ENCODE measurements at places on chromosomes 3 and 15. TPM values are rescaled to one million over a fixed set of nuclear protein-coding genes. Genes with fewer than 3 reads are reported as not detected.

DNA sequence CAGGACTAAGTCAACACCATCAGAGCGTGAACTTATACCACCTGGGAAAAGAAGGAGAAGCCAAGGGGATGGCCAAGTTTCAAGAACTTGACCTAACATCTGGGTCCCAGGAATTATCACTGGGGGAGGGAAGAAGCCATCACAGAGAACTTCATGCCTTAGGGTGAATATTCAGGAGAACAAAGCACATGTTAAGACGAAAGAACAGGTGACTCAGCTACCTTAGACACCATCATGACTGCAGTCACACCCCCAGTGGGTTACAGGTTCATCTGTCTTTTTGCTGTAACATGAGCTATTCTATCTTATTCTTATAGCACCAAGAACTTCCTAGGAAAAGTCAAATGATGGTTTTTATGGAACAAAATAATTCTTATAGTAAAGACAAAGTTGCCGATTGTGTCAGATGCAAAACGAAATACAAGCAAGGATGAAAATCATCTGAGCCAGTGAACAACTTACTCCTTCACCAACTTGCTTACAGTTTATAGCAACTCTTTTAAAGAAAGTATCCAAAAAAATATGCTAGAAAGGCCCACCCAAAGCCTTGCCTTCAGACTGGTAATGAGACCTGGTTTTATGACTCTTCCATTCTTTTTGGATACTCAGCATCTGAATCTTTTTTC lies 72.0 kb downstream of the TPRA1 start:
- no peak for DNase-seq

DNA sequence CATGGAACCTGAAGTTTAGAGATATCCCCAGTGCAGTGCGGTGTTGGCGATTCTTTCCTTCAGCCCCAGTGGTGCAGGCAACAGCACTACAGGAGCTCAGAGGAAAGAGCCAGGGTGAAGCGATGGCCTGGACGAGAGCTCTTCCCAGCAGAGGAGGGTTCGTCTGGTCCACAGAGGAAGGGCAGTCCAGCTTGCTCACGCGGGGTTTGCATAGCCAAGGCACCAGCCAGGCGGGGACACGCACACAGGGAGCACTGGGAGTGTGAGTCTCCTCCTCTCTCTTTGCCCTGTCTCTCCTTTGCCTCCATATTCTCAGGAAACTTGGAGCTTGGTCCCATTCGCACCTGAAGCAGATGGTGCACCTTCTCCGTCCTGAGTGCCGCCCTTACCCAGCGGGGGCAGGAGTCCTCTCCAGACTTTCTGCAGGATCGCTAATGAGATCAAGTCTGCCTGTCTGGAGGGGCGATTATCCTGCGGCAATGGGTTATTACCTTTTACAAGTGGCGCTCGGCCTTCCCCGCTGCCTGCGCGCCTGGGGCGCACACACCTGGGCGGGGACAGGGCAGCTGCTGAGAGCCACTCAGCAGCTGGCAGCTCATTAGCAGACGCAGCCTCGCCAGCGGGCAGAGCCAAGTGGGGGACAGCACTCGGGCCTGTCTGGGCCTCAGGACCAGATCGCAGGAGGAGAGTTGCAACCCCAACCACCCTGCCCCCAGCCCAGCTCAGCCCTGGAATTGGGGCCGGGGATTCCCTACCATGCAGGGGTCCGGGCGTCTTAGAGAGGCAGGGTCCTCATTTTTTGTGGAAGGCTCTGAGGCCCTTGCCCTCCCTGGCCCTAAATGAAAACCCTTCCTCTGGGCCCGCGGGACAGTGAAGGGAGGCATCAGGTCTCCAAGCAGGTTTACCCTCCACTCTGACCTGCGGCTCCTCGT lies 119.0 kb upstream of the MEF2A start:
- no peak for DNase-seq

DNA sequence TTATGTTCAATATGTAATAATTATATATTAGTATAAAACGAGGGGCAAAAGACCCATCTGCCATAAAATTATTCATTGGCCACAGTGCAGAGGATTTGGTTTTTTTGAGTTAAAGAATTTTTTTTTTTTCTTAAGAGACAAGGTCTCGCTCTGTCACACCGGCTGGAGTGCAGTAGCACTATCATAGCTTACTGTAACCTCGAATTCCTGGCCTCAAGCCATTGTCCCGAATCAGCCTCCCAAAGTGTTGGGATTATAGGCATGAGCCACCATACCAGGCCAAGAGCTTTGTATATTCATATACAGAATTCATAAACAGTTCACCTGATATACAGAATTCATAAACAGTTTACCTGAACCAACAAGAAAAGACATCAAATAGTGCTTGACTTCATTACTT lies 20.2 kb upstream of the LRRFIP2 start:
- DNase-seq, result no peak

Gene GOLGA6L4
- 0.80 TPM for total RNA-seq

Gene PARP16
- total RNA-seq, result 12.1 TPM

Gene CCR8
- total RNA-seq, result 0.53 TPM

Gene GOLGA6D
- total RNA-seq, result not detected

DNA sequence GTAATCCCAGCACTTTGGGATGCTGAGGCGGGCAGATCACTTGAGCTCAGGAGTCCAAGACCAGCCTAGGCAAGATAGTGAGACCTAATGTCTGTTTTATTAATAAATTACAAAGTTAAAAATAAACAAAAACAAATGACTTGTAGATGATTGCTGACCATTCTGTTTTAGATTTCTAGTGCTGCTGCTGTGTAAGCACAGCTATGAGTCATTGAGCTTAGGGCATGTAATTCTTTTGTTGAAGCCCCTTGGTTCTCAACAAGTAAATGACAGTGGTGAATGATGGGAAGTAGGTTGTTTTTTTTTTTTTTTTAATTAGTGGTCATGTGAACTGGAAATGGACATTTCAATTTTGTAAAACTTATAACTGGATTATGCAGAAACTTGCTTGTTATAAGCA lies 63.3 kb downstream of the LEO1 start:
- no peak for DNase-seq

Gene P3H2
- not detected for total RNA-seq

Gene THRB
- total RNA-seq, result not detected

Gene SI
- total RNA-seq, result not detected

Gene XCR1
- total RNA-seq, result not detected

- DNase-seq, result no peak
Observed at GRCh38 chr15:53256457-53256856, 466.3 kb upstream of the ONECUT1 start.

GRCh38 chr3:126528419-126528799 lies 4.5 kb downstream of the CHST13 start:
- no peak for DNase-seq

DNA sequence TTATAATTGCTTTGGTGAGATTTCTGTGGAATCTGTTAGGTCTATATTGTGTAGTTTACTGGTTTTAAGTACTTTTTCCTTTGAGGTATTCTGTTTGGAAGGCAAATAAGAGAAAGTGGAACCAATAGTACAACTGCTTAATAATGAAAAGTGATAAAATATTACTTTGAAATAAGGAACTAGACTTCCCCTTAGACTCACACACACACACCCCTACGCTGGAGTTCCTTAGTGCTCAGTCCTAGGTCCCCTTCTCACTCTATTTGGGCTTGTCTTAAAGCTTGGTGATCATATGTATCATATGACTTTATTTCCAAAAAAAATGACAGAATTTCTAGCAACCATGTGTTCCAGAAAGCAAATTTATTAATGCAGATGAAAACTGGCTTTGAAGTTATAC lies 494.0 kb upstream of the TGFBR2 start:
- DNase-seq, result no peak

Gene RASGRF1
- total RNA-seq, result not detected

Gene PLA2G4F
- total RNA-seq, result not detected

Gene AMT
- total RNA-seq, result 3.1 TPM

DNA sequence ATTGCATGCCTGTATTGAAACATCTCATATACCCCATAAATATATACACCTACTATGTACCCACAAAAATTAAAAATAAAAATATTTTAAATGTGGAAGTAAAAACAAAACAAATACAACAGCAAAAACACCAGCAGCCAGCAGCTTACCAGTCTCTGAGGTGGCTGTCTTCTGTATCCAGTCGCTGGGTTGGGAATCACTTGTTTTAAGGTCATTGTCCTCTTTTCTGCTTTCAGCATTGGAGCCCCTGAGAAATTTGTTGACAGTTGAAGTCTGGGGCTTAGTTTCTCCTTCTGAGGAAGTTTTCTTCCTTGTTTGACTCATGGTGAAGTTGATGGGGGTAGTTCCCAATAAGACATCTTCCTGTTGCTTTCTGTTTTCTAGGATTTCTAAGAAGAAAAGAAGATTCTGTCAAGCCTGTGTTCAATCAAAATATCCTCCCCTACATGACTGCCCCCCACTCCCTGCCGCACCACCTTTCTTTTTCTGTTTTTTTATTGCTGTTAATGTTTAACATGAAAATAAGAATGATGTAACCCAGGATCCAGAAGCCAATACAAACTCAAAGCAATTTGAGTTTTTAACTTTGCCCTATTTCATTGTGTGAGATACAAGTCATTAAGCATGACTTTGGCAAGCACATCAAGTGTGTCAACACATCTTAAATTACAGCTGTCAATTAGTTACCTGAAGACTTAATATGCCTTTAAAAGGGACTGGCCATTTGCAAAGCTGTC lies at the start of gene LRRC31:
Gene LRRC31, minus strand, starts transcription at position 452 of the 737 bp plus-strand sequence. Its CDS starts 128 bp downstream, at position 324.
- no peak for DNase-seq

- no peak for DNase-seq
Observed at GRCh38 chr3:124920718-124921117, 13.8 kb downstream of the MUC13 start.

Gene SPSB4
- total RNA-seq, result not detected

Gene WDR49
- total RNA-seq, result 0.18 TPM

Gene RTP3
- not detected for total RNA-seq

DNA sequence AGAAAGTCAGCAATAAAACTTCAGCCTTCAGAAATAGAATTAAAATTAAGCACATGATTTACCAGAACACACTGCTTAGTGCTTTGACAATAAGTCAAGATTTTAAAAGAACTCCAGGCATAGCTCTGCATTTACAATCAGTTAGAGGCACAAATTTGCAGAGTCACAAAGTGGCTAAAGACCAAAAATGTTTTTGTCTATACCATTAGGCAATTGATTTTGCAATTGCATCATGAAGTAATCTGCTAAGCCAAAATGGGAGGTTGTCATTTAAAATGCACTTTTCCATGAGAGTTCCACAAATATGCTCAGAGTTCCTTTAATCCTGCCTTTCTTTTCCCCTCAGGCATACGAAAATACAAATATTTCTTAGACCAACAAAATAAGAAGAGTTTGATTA lies 10.1 kb upstream of the DCP1A start:
- DNase-seq, result no peak

DNA sequence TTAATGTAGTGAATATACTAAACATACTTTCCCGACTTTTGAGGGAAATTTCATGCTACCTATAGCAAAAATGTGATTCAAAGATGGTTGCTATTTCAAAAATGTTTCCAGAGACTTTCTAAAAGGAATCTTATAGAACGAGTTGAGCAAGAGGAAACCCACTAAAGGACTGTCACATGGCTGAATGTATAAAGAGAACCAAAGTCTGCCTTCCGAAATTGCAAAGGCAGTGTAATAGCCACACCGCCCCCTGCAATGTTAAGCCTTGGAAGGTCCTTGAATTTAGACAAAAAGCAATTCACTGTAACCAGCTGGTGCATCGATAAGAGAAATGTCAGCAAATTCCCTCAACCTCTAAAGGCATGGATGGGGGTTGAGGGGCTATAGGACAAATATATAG lies 142.8 kb downstream of the CHL1 start:
- no peak for DNase-seq

- DNase-seq, result no peak
Observed at GRCh38 chr15:48781481-48782081, 29.3 kb downstream of the CEP152 start.

DNA sequence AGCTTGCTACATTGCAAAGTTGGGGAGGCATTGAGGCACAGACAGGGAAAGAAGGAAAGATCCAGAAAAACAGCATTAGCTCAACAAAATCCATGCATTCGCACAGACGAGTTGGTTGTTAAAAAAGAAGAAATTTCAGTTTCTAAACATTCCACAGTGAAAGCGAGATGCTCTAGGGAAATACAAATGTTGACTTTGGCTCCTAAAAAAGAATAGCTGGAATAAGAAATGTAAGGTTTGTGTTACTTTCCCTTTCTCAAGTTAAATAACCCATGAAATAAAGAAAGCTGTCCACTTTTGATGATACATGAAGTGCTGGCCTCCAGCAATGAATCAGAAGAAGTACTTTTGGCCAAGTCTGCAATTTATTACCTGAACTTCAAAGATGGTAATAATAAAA lies 465.1 kb downstream of the ERC2 start:
- DNase-seq, result no peak

Gene BOC
- not detected for total RNA-seq

- no peak for DNase-seq
Observed at GRCh38 chr3:61460636-61461035, 100.7 kb upstream of the PTPRG start.

Gene MST1R
- 0.68 TPM for total RNA-seq

DNA sequence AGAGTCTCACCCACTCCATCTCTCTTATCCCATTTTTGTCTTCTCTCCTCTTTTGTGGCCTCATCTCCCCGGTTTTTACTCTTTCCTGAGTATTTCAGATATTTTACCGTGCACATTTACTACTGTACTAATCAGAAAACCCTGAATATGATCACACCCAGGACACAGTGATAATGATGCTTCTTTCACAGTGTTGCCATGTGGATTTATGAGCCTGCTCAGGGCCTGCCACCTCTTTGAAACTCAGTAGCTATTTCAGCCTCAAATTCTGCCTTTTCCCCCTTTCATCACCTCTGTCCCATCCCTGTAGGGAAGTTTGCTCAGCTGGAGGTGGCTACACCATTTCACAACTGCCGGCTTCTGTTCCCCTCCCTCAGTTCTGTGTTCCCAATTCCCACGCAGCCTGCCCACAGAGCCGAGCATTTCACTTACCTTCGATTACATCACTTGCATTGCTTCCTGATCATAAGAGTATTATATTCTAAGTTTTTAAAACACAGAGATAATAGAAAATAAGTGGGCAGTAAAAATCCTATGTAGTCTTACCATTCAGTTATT lies 33.2 kb downstream of the ARNT2 start:
- DNase-seq, result no peak

Gene C3orf49
- not detected for total RNA-seq

GRCh38 chr3:165748094-165748493 lies 89.1 kb downstream of the BCHE start:
- DNase-seq, result no peak

Gene CHL1
- not detected for total RNA-seq

DNA sequence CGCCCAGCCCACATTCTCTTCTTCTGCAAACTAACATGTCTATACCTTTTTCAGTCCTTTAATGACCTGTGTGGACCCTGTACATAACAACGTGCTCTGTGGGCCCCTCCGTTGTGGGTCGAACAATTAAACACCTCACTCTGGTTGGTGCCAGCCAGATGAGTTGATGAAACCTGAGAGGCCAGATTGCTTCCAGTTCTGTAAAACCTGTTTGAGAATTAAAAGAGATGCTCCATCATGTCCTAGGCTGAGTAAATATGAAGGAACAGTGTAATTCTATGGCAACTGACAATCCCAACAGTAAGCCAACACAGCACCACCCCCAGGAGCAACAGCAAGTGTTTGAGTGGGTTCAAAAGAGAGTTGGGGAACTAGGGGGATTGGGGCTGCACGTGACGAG lies 5.7 kb upstream of the THBS1 start:
- no peak for DNase-seq

Gene GCNT3
- total RNA-seq, result not detected
